Femur (tissue), 1 donor: ENCODE measurements at places on chromosomes 16 and 17.

DNA sequence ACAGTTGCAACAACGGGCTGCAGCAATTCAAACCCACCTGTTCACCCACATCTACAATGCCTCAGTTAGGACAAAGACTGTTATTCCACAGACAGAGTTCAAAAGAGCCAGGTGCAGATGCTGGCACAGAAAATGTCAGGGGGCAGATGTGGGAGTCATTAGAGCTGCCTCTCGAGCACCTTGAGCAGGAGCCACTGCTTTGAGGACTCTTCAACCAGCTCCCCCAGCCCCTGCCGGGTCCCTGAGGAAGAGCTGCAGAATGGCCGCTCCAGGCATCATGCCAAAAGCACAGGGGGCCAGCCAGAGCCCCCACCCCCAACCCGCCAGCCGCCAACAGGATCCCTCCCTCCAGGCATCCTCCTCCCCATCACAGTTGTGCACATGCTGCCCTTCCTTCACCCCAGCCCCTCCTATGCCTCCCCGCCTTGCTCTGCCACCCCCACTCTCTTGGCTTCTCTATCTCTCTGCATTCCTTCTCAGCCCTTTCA, 20.8 kb downstream of the C17orf67 start:
- peak; percentile 37 for DNase-seq

DNA sequence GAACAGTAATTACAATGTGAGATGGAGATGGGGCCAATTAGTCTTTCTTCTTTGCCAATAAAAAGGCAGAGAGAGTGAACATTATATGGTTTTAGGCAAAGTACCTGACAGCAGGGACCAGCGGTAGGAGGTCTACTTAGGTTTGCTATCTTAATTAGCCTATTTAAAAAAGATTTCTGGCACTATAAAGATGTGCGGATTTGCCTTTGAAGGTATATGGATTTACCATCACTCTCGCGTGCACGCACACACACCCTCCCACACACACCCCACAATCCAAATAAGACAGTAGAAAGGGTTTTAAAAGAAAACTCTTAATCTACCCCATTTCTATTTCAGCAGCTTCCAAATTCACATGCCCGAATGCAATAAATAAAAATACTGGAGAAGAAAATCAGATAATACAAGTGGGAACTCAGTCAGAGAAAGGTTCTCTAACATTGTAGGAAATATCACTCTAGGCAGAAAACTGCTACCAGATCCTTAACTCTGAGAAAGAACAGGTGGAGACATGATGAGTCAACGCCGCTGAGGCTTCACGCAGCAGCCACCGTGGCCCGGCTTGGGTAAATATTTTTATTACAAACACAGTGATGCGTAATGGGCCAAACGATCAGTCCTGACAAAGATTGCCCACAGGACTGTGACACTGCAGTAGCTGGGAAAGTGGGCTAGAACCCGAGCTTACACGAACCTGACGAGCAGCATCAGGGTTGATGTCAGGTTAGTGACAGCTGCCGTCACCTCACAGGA, 66.6 kb upstream of the AXIN2 start:
- no peak for DNase-seq

- DNase-seq = no peak
Observed at GRCh38 chr16:73797115-73797514, 499.5 kb upstream of the PSMD7 start.

- no peak for DNase-seq
Observed at GRCh38 chr16:56833243-56833970, 31.6 kb upstream of the SLC12A3 start.

- DNase-seq = no peak
Observed at GRCh38 chr16:15873301-15873700, 15.1 kb downstream of the CEP20 start.

GRCh38 chr16:53775821-53776431, 72.0 kb downstream of the FTO start:
- peak; percentile 38 for DNase-seq

DNA sequence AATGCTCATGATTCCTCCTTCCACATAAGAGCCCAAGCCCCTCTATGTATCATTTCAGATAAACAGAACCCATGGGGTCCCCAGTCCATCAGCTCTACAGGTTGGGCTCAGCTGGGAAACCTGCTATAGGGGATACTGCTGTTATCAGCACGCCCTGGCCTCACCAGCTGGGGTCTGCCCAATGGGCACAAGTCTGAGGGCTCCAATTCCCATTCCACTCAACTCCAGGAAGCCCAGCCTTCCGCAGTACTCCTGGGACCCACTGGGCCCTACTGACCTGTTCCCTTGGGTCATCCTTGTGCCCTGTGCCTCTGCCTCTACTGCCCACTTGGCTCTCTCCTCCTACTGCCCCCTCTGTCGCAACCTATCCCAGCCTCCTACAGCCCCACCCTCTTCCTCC, 16.2 kb upstream of the XYLT2 start:
- DNase-seq = no peak

DNA sequence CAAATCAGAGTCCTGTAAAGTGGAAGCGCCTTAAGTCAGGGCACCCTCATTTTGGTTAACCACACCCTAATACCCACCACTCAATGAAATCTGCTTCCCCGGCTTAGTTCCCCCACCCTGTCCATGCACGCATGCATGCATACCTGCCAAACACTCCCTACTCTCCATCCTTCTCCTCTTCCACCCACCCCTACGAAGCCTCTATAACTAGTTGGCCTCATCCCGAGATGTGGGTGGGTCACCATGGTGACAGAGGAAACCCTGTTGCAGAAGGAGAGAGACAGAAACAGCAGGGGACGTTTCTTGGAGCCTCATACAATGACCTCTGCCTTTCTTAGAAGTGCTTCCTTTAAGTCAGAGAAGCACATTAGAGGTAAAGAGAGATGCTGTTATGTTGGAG, 46.8 kb upstream of the DNAH9 start:
- no peak for DNase-seq

- no peak for DNase-seq
Observed at GRCh38 chr17:62875296-62875695, 67.2 kb upstream of the MARCHF10 start.

GRCh38 chr17:82435103-82435502, 15.4 kb downstream of the CYBC1 start:
- DNase-seq = no peak

DNA sequence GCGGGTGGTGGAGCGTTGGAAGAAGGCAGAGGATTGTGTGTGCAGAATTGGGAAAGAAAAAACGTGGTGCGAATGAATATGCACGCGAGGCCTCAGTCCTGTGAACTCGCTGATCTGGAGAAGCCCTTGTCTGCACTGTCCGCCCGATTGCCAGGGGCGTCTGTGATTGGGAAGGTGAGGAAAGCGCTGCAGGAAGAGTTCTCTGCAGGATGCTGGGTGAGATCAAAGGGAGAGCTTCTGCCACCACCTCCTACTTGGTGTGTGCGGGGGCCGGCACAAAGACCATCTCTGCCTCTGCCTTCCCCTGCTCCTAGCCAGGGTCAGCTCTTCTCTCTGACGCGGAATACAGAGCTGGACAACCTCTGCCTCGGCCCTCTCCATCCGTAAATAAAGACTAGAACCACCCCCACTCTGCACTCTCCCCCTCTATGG, 841 bp upstream of the RAB5C start:
- no peak for DNase-seq

DNA sequence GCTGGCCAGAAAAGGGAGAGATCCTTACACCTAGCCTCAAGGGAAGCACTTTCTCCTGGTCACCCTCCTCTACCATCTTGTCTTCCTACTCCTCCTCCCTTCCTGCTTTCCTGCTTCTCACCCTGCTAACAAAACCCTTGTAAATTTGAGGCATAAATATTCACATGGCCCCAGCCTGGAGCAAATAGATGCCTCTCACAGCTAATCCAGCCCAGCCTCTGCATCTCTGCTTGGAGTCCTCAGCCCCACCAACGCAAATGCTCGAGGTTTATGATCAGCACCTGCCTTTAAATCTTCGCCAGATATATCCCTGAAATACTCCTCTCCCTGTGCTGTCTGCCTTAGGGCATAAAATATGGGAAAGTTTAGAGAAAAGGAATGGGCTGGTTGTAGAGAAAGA, 205.2 kb upstream of the CDH5 start:
- no peak for DNase-seq

DNA sequence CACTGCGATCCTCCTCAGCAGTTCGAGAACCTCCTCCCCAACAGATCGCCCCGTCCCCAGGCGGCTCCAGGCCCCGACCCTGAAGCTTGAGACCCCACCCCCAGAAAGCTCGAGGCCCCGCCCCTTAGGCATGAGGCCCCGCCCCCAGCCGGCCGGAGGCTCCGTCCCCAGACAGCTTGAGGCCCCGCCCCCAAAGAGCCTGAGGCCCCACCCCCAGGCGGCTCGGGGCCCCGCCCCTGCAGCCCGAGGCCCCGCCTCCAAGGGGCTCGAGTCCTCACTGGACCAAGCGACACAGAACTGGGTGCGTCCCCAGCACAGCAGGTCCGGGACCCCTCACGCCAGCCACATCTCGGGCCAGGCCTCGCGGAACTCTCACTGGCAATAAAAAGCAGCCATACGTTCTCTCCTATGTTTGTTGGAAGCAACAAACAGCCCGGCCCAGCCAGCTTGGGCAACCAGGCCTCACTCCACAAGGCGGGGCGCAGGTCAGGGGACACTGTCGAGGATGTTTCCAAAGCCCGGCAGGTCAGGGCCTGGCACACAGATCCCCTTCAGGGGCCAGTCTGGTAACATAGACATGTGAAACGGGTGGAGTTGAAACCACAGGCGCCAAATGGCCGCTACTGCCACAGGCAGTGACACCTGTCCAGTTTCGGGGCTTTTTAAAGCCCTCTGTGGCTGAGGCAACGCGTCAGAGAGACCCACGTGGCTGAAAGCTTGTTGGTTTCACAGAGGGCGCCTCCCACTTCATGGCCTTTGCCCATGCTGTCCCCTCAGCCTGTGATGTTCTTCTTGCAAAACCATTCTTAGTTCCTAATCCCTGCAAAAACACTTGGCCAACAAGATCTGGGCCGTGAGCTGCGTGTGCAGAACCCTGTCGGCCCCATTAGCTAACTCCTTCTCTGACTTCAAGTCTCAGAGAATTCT, 224.2 kb downstream of the PARN start:
- DNase-seq = no peak

GRCh38 chr16:51155820-51156806, 5.0 kb upstream of the SALL1 start:
- DNase-seq = no peak

DNA sequence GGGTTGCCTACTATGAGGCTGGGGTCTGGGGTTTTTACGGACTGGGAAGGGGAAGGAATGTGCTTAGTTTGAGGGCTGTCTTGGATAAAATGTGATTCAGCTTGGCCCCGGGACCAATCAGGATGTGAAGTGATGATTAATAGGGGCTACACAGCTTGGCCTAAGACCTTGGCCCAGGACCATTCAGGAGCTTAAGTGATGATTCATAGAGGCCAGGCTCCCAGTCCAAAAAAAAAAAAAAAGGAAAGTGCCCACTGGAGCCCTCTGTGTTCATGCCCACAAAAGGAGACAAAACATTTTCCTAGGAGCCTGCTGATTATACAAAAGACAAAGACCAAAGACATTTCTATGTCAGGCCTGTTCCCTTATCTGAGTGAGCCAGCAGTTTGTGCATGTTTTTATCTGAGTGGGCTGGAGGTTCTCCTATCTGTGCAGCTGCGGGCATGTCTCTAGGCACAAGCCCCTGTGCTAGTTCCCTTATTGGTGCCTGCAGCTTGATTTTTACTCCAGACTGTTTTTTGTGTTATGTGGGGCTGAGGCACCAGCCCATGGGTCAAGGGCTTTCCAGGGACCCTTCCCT, 898.2 kb upstream of the GOT2 start:
- no peak for DNase-seq

GRCh38 chr16:90077757-90078578, 837 bp upstream of the PRDM7 start:
- DNase-seq = no peak

DNA sequence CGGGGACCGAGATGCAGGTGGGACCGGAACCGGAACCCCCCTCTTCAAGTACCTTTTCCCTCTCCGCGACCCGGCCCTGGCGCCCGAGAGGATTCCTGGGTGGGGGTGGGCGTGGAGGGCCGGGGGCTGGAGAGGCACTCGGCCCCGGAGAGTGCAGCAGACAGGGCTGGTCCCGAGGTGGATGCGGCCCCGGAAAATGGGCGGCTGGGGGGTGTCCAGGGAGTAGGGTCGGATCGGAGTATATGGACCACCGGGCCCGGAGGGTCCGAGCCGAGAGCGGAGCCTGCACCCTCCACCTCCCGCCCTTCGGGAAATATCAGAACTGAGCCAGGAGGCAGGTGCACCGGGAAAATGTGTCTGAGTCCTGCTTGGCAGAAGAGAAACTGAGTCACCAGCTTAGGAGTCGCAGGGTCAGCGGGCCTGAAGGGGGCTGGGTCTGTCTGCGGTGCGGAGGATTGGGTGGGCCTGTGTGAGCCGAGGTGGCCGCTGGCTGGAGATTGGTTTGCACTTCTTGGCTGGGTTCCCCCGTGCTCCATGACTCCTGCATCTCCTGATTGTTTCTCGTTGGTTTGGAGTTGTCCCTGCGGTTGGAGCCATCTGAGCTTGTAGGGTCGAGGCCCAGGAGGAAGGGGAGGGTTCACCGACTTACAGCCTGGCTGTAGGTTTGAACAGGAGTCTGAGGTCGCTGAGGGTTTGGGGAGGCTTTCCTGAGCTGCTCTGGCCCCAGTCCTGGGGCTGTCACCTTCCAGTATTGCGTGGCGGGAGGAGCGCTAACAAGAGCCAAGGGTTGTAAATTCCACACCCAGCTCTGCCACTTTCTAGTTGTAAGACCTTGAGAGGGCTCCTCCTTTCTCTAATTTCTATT, 518 bp downstream of the SH2B1 start:
- DNase-seq = peak; percentile 71

DNA sequence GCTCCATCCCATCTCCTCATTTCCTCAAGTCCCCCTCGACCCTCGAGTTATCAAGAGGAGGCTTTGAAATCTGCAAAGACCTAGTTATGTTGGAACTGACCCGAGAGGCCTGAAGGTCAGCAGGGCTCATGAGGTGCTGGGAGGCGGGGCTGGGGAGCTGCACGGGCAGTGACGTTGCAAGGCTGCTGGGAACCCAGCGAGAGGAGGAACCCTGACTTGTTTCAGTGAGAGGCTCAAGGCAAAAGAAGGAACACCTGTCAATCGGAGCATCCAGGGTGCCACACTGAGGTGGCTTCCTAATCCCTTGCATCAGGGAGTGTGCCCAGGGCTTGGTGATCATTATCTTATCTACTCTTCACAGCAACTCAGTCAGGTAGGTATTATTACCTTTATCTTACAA, 86.9 kb downstream of the CDH11 start:
- DNase-seq = no peak

DNA sequence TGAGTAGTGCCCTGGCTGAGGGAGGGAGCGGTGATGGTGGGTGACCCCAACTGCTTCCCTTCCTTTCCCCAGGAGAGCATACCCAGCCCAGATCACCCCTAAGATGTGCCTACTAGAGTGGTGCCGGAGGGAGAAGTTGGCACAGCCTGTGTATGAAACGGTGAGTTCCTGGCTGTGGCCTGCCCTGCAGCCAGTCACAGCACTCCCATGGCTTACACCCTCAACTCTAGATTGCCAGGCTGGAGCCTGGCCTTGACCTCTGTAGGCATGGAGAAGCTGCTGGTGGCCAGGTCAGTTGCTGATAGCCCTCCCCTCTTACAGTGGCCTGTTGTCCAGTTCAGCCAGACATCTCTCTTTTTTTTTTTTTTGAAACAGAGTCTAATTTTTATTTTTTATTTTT, 8.6 kb upstream of the NFATC3 start:
- no peak for DNase-seq
